Fibroblast of pulmonary artery (primary cell): ENCODE measurements at places on chromosomes 6 and 20.

GRCh38 chr20:37841971-37842370 is 61.0 kb upstream of the VSTM2L start:
- DNase-seq = no peak

GRCh38 chr6:167669553-167669849 is 157.2 kb upstream of the AFDN start:
- DNase-seq = no peak

DNA sequence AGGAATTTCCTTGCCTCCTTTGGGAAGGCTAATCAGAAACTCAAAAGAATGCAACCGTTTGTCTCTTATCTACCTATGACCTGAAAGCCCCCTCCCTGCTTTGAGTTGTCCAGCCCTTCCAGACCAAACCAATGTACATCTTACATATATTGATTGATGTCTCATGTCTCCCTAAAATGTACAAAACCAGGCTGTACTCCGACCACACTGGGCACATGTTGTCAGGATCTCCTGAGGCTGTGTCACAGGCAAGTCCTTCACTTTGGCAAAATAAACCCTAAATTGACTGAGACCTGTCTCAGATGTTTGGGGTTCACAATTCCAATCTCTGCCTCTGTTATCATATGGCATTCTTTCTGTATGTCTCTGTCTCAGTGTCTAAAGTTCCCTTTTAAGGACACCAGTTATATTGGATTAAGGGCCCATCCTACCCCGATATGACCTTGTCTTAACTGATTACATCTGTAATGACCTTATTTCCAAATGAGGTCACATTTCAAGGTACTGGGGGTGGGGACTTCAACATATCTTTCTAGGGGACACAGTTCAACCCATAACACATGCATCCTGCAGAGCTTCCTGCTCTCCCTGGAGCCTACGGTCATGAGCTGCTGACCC is 513.5 kb upstream of the JARID2 start:
- no peak for DNase-seq

- peak; percentile 83 for DNase-seq
Observed at GRCh38 chr20:51650685-51651134, 108.2 kb upstream of the NFATC2 start.

GRCh38 chr6:39263303-39264037 is 34.2 kb upstream of the KCNK5 start:
- no peak for DNase-seq

- DNase-seq = peak; percentile 63
Observed at GRCh38 chr6:21596145-21596948, 2.8 kb downstream of the SOX4 start.

DNA sequence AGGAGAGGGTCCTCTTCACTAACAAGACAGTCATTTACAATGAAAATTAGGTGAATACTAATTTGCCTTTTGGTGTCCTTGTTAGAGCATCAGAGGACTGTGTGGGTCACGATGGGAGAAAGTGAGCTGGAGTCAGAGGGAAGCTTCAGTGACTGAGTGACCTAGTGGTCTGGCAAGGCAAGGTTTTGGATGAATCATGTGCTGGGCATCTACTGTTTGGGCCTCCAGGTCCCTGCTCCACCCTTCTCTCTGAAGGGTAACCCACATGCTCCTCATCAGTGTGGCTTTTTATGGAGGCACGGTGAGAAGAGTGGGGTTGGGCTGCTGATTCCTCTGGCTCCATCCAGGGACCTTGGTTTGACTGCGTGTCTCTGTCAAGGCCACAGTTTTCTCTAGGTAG is 60.5 kb upstream of the EXOC2 start:
- DNase-seq = no peak

DNA sequence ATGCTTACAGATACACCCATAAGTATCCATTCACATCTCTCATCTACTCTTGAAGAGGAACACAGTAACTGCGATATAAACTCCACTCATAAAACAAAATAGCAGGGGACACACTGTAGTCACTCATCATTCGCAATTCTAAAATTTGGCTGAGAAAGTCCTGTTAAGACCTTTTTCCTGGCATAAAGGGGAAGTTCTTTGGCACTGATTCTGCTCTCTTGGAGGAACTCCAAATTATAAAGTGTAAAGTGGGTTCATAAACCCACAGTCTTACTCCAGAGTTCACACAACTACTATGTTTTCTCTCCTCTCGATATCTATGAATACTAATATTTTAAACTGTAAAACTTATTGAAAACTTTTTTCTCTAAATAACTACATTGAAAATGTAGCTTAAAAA is 80.6 kb downstream of the ADGB start:
- no peak for DNase-seq

- DNase-seq = no peak
Observed at GRCh38 chr6:149277621-149278020, 39.9 kb upstream of the TAB2 start.

- DNase-seq = peak; percentile 16
Observed at GRCh38 chr6:5751525-5752390, 255.0 kb downstream of the NRN1 start.

DNA sequence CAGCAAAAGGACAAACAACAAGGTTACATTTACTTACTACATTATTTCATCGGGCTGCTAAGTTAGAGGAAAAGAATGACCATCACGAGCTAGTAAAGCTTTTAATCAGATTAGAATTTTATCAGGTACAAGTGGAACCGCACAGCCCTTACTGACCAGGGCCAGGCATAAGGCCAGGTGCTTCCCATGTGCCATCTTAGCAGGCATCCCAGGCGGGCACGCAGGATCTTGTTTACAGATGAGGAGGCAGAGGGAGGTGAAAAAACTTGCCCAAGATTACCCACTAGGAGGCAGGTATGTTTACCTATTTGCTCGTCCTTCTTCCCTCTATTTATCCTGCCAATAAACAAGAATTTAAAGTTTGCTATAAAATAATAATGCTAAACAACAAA is 10.7 kb downstream of the EZR start:
- no peak for DNase-seq

DNA sequence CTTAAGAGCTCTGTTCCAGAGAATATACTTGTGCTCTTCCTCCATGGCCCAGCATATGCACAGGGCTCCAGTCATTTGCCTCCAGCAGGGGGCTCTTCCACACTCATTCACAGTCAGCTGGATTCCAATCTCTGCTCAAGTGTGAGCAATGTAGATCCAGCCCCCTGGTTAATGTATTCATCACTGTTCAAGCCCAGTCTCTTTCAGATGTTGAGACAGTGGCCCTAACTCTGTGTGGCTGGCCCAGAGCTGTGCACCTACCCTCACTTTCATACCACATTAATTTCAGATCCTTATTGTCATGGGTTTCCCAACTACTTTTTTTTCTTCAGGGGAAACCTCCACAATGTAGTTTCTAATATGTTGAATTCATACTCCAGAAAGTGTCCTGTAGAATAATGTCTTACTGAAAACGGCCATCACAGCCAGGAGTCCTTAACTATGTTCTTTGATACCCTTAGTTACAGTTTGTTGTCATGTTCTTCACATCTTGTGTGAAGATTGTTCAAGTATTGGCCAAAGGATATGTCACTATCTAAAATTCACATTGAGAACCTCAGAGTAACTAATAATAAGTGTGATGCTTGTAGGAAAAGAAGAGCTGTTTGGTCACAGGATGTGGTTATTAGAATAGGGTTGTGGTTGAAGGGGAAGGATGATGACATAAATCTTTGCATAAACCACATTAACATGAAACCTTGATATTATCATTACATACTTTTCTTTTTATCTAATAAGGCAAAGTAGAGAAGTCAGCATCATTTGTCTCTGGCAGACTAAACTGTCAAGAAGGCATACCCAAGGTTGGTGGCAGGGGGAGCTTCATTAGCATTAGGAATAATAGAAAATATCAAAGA is 14.4 kb upstream of the HLA-DQA1 start:
- peak; percentile 35 for DNase-seq

DNA sequence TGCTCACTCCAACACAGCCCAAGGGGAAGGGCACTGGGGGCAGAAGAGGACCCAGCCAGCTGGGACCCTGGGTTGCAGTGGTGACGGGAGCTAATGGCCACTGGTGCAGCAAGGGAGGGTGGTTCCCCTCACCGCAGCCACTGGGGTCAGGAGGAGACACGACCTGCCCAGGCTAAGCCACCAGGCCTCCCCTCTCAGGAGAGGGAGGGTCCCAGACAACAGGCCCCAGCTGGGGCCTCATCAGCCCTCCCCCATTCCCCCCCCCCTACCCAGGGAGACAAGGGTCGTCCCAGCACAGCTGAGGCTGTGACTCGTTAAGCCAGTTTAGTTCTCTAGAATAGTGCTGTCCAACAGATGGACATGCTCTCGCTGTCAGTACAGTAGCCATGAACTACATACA is 17.3 kb upstream of the MATN4 start:
- no peak for DNase-seq

GRCh38 chr20:47875297-47876025 is 90.2 kb upstream of the SULF2 start:
- DNase-seq = peak; percentile 50

DNA sequence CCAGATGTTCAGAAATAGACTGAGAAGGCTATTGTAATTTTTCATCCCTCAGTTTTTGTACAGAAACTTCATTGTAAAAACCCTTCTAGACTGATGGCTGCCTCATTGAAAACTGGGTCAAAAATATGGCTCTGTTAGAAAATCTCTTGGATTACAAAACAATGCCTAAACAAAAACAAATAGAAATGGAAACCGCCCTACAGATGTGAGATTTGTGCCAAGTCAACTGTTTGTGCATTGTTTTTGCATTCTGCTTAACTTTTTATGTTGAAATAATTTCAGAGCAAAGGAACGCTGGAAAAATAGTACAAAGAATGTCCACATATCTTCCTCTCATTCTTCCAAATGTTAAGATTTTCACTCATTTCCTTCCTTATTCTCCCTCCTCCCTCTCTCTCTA is 425.1 kb downstream of the FOXA2 start:
- no peak for DNase-seq

DNA sequence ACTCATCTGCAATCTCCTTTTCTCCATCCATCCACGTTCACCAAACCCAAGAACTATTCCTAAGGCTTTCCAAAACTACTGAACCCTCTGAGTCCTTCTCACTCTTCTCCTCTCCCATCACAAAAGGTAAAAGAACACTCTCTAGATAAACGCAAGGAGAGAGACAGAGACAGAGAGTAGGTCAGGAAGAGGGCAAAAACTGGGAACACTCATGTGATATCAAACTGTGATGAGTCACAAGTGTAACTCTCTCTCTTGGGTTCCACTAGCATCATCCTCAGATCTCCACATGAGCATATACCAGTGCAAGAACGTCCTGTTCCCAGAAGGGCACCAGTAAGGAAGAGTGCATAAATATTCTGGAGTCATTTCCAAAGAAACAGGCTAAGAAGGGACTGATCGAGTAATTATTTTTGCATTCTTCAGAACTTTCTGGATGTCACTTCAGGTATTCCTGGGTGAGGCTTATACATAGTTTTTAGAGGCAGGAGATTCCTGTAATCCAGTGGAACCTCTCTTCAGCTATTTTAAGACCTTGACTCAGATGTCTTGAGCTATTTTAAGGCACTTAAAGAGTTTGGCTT is 47.3 kb upstream of the STXBP5 start:
- DNase-seq = peak; percentile 40

DNA sequence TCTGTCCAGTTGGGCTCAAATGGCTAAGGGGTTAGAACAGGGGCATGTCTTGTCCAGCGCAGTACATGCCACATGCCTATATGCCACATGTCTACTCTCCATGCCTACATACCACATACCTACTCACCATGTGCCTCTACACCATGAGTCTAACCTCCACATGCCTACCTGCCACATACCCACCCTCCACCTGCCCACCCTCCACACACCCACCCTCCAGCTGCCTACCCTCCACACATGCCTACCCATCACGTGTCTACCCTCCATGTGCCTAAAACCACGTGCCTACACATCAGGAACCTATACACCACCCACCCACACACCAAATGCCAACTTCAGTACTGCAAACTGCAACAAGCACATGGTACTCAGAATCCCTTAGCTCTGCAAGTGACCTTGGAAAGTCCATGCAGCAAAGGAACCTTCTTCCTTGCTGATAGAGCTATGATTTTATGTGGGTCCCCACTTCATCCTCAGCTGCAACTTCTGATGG is 113.0 kb upstream of the CST7 start:
- DNase-seq = no peak

- DNase-seq = peak; percentile 75
Observed at GRCh38 chr20:330233-331149, 5.1 kb downstream of the SOX12 start.

DNA sequence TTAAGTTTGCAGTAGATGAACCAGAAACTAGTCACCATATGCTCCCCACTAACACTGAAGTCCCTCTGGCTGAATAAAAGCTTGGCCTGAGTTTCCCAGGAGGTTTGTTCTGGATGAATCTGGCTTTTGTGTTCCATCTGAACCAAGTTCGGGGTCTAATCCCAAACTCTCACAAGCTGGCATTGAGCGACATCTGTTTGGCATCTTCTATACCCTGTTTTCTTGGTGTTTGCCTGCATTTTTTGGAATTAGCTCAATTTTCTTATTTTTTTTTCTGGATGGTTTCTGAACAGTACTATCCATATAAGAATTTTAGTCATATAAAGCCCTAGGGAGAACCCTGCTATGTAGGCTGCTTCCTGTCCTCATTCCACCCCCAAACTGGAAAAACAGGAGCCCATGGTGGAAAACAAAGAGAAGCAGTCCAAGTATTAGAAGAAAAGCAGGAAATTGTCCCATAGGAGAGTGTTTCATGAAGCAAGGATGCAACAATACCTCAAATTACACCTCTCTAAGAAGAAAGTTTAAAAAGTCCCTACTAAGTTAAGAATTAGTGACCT is 737.1 kb downstream of the DHX35 start:
- DNase-seq = no peak

GRCh38 chr6:47147836-47148344 is 105.8 kb upstream of the ADGRF1 start:
- peak; percentile 29 for DNase-seq

GRCh38 chr6:74764486-74764885 is 441.4 kb downstream of the COL12A1 start:
- no peak for DNase-seq

GRCh38 chr20:14259689-14260088 is 77.7 kb downstream of the FLRT3 start:
- no peak for DNase-seq

GRCh38 chr20:34045294-34045693 is 51.6 kb downstream of the RALY start:
- peak; percentile 75 for DNase-seq

- no peak for DNase-seq
Observed at GRCh38 chr6:119173249-119174084, 95.0 kb upstream of the FAM184A start.

- DNase-seq = peak; percentile 76
Observed at GRCh38 chr6:142474531-142475289, 172.9 kb downstream of the ADGRG6 start.

- DNase-seq = no peak
Observed at GRCh38 chr20:58656831-58657230, 5.7 kb downstream of the STX16 start.

GRCh38 chr20:64006902-64007301 is 26.0 kb downstream of the PRPF6 start:
- DNase-seq = no peak

- DNase-seq = no peak
Observed at GRCh38 chr20:9575836-9576235, 61.4 kb downstream of the LAMP5 start.

GRCh38 chr20:47951521-47951971 is 166.3 kb upstream of the SULF2 start:
- peak; percentile 51 for DNase-seq

GRCh38 chr6:42066156-42066675 is 15.9 kb downstream of the TAF8 start:
- no peak for DNase-seq
